ENCODE measurements at places on chromosomes 13 and 19.
A peak's percentile ranks its signal among the peaks of the same experiment; 100 is the strongest.

GRCh38 chr19:45172611-45173208 lies 5.3 kb downstream of the TRAPPC6A start:
- DNase-seq, result no peak

- DNase-seq, result peak; percentile 16
These were observed 140.2 kb downstream of the TNFSF13B start for GRCh38 chr13:108409730-108410129.

DNA sequence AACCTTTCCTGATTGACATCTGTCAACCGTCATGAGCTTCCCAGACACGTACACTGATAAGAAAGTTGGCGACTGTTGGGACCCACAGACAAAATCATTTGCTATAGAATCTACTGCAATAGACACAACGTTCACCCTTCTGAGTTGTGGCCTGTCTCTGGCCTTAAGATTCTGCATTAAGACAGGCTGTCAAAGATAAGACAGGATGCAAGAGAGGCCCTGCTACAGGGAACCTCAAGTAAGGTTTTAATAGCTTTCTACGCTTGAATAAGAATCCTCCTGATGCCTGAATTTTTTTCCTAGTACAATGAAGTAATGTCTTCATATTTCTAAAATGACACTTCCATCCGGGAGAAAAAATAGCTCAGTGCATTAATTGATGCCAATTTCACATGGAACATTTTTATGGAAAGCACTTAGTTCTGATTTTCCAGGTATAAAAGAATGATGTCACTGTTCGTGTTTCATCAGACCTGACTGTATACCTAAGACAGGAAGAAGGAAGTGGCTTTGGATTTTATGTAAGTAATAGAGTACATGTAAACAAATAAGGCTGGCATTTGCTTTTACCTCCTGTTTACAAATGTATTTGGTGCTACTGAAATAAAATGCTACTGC lies 275.2 kb upstream of the GPC6 start:
- no peak for DNase-seq

DNA sequence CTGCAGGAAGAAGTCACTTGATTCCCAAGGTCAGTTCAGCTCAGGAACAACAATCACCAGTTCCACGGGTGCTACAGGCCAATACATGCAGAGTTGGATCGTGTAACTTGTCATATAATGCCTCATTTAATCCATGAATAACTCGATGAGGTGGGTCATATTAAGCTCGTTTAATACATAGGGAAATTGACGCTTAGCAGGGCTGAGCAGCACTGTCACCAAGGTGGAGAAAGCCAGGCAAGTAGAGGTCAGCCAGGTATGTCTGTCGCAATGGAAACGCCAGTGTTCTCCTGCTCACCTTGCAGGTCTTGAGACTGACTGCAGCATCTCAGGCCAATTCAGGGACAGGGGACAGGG lies 52.3 kb downstream of the CCDC70 start:
- no peak for DNase-seq

DNA sequence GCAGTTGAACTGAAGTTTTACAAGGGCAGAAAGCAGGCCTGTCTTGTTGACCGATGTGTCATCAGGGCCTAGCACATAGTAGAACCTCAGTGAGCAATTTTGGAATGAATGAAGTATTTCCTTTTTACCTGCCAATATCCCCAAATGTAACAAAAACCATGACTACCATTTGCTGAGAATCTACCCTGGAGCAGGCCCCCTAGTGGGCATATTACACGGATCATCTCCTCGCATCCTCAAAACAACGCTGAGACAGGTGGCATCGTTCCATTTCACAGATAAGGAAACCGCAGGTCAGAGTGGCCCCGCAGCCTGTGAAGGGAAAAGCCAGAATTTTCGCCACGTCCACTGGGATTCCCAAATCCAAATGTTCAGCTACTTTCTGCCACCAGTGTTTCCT lies 77.9 kb downstream of the CACNA1A start:
- DNase-seq, result peak; percentile 14

Measured in CD4-positive, alpha-beta T cell treated with Interleukin-17A for 1 hour (primary cell).